T-helper 2 cell treated with Interferon-gamma antibody and Interleukin-4, amounts not matched to agents 5 μg/mL and 100 μg/mL, for 36 hours (primary cell): ENCODE measurements at places on chromosomes 13 and 19.

GRCh38 chr19:56321989-56322440 is 7.4 kb upstream of the ZSCAN5A start:
- no peak for DNase-seq

DNA sequence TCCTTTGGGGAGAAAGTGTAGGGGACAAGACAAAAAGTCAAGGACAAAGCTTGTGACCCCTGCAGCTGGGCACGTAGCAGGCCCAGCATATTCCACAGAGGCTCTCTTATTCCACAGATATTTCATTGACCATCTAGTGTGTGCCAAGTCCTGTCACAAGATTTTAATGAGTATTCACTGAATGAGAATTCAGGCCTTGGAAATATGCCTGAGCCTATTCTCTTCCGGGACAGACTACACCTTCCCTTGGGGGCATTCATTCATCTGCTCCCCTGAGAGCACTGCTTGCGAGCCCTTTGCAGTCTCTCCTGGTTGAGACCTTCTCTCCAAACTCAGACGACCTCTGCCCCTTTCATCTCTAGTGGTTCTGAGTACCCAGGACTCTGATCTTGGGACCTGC is 25.5 kb downstream of the ERICH6B start:
- no peak for DNase-seq

GRCh38 chr19:7578127-7578526 is 17.5 kb upstream of the CAMSAP3 start:
- DNase-seq = no peak

GRCh38 chr19:14672188-14672872 is 2.3 kb downstream of the ADGRE3 start:
- no peak for DNase-seq

DNA sequence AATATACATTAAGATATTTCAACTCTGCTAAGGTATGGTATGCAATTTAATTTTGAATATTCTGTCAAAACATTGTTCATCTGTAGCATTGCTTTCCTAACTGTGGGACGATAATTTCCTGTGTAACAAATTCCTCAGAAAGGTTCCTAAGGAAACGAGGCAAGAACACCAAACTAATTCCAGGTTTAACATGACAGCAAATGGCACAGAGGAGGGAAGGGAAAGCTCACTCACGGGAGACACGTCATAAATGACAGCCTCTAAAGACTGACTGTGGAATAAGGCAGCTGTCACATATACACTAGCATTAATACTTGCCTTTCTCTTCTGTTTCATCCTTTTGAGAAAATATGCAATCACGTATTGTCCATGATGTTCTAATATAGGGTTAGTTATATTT is 380.6 kb downstream of the LIG4 start:
- DNase-seq = no peak

- peak; percentile 77 for DNase-seq
These were observed 7.6 kb downstream of the EGLN2 start for GRCh38 chr19:40806423-40807146.
